Esophagus muscularis mucosa (tissue), 4 donors: ENCODE measurements at places on chromosomes 6 and 20.

DNA sequence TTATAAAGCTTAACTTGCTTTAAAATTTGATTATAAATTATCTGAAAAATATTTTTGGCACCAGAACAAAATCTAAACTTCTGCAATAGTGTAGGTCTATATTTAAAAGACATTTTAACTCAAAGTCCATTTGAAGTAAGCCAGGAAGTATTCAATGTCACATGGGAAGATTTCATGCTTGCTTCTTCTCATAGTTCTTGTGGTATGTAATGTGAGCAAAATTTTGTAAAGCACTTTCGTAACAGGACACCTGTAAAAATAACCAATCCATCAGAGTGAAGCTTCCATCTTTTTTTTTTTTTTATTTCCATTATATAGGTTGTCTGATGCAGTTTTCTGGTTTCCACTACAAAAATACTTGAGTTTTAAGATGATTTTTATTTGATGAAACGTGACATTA lies 386.1 kb downstream of the LAMA2 start:
- DNase-seq = no peak
- H3K4me3 ChIP-seq = no peak overlapping the region
- no peaks in the 10 kb centered on the region for H3K4me1 ChIP-seq
- H3K27me3 ChIP-seq = no peaks in the 10 kb centered on the region
- H3K36me3 ChIP-seq = no peaks in the 10 kb centered on the region

- DNase-seq = no peak
- H3K4me3 ChIP-seq = peak overlapping the region; percentile 44
These were observed 13.2 kb downstream of the SYTL3 start for GRCh38 chr6:158662954-158663624.

DNA sequence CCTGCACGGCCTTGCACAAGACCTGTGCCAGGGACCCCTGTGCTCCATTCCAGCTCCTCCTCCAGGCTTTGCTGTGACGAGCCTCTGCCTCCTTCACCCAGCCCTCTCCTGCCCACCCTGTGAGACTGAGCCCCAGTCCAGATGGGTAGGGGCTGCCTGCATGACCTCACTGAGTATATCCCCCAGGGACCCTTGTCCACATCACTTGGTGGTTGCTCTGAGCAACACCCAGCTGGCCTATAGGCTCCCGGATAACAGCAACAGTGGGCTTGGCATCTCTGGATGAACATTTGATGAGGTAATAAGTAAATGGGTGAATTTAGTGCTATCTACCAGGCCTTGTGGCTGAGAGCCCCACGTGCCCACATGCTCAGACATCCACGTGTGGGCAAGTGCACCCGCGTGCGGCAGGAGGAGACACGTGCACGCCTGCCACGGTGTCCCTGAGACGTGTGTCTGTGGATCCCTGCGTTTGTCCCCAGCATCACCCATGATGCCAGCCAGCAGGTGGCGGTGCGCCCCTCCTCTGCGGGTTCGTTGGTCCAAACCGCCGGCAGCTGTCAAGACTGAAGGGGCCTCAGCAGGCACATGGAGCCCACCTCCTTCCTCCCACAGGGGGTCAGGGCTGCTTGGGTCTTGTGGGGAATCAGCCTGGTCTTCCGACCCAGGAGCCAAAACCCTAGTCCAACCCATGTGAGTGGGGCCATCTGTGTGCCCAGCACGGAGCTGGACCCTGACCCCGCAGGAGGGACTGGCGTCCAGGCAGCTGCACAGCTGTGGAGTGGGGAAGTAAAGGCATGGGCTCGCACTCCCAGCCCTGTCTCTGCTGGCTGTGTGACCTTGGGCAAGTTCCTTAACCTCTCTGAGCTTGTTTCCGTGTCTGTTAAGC lies 45.9 kb downstream of the FGD2 start:
- H3K4me1 ChIP-seq = peaks cover 17% of the 10 kb centered on the region
- no peaks in the 10 kb centered on the region for H3K27me3 ChIP-seq
- peak; percentile 96 for DNase-seq
- no peak overlapping the region for H3K4me3 ChIP-seq
- H3K36me3 ChIP-seq = no peaks in the 10 kb centered on the region
- no peak overlapping the region for H3K27ac ChIP-seq

DNA sequence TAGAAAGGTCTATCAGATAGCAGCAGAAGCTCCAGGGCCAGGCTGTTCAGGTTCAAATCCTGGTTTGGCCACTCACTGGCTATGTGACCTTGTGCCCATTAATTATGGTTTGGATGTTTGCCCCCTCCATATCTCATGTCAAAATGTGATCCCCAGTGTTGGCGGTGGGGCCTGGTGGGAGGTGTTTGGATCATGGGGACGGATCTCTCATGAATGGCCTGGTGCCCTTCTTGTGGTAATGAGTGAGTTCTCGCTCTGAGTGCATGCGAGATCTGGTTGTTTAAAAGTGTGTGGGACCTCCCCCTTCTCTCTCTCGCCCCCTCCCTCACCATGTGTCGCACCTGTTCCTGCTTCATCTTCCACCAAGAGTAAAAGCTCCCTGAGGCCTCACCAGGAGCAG lies 240.9 kb downstream of the LRFN2 start:
- H3K4me3 ChIP-seq = no peak overlapping the region
- DNase-seq = peak; percentile 45
- no peak overlapping the region for H3K27ac ChIP-seq
- H3K4me1 ChIP-seq = no peaks in the 10 kb centered on the region

GRCh38 chr6:99613409-99613704 lies 6.7 kb downstream of the PRDM13 start:
- H3K4me3 ChIP-seq = peak overlapping the region; percentile 61
- no peak for DNase-seq
- H3K36me3 ChIP-seq = no peaks in the 10 kb centered on the region
- peaks cover 21% of the 10 kb centered on the region for H3K4me1 ChIP-seq

DNA sequence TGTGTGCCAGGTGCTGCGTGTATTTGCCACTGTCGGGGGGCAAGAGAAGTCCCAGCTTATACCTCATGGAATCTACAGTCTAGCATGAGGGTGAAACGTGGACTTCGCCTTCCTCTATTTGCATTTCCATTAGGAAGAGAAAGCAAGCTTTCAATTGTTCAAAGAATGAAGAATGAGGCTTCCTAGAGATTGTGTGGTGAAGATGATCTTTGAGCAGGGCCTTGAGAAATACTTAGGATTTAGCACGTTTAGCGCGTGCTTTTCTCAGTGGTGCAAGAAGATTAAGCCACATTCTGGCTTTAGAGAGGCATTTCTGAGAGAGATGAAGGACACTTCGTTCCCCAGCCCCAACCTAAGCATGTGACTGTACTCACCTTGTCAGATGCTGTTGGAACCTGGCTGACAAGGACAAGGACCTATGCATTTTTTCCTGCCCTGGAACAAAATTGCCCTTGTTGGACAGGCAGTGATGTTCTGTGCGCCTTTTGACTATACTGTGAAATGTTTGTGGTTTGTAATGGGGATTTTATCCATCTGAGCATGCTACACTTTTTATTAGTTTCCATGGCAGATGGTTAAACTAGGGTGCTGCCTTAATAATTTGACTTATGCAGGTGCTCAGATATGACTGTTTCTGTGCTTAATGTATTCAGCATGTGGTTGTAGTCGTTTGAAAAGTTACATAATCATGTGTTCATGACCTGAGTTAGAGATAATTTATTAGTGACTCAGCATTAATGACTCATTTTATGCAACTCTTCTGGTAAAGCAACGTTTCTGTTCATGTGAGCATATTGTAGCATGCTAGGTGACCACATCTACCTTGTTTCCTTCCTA lies 10.7 kb downstream of the TULP4 start:
- no peaks in the 10 kb centered on the region for H3K27me3 ChIP-seq
- H3K4me1 ChIP-seq = peaks cover 38% of the 10 kb centered on the region
- no peak for DNase-seq
- H3K4me3 ChIP-seq = no peak overlapping the region
- H3K36me3 ChIP-seq = no peaks in the 10 kb centered on the region
- H3K27ac ChIP-seq = no peak overlapping the region

GRCh38 chr20:58908221-58908620 lies 55.7 kb downstream of the GNAS start:
- H3K27me3 ChIP-seq = no peaks in the 10 kb centered on the region
- H3K36me3 ChIP-seq = peaks cover 76% of the 10 kb centered on the region
- H3K4me3 ChIP-seq = no peak overlapping the region
- H3K4me1 ChIP-seq = peaks cover 50% of the 10 kb centered on the region
- DNase-seq = no peak

DNA sequence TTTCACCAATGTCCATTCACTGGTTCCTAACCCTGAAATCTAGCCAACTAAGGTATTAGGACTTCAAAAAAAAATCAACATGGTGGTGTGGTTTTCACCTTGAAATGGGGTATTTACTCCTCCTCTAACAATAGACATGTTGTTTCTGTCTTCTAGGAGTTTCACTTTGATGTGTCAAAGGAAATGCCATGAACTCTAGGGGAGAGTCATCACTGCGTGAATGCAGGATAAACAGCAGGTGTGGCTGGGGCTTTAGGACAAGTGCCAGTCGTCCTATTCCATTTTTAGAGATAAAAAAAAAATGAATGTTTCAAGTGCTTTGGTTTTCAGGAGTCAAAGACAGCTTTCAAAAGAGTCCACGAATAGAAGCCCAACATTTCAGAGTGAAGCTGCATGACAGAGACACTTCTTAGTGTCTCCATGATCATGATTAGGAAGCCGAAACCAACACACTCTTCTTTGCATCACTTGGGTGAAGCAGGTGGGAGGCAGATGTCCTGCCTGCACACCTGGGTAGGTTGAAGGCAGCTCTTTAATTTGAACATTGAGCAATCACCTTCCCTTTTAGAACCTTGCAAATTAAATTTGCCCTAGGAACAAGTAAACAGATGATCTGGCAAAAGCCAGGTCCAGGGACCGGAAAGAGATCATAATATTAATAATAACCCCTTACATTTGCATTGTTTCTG lies 328.5 kb upstream of the PRDM1 start:
- no peaks in the 10 kb centered on the region for H3K36me3 ChIP-seq
- no peak overlapping the region for H3K27ac ChIP-seq
- no peak for DNase-seq
- no peak overlapping the region for H3K4me3 ChIP-seq
- H3K27me3 ChIP-seq = no peaks in the 10 kb centered on the region
- peaks cover 7% of the 10 kb centered on the region for H3K4me1 ChIP-seq

DNA sequence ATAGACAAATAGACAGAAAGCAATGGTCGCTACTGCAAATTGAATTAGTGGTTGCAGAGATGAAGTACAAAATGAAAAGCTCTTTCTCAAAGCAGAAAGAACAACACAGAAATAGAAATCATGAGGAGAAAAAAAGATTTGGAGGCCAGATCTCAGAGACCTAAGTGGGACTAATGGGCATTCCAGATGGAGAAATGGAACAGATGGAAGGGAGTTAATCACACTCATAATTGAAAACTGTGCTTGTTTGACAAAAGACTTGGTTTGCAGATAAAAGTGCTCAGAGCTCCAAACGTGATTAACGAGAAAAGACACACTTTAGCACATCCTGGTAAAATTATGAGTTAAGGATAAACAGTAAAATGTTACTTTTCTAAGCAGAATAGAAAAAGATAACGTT lies 58.1 kb upstream of the SNRPB2 start:
- no peak overlapping the region for H3K4me3 ChIP-seq
- H3K4me1 ChIP-seq = no peaks in the 10 kb centered on the region
- H3K27me3 ChIP-seq = no peaks in the 10 kb centered on the region
- H3K27ac ChIP-seq = no peak overlapping the region
- DNase-seq = no peak
- H3K36me3 ChIP-seq = no peaks in the 10 kb centered on the region

GRCh38 chr6:116012471-116012949 lies 48.2 kb downstream of the FRK start:
- H3K4me3 ChIP-seq = no peak overlapping the region
- H3K27me3 ChIP-seq = no peaks in the 10 kb centered on the region
- no peaks in the 10 kb centered on the region for H3K36me3 ChIP-seq
- no peak overlapping the region for H3K27ac ChIP-seq
- no peak for DNase-seq
- peaks cover 30% of the 10 kb centered on the region for H3K4me1 ChIP-seq

DNA sequence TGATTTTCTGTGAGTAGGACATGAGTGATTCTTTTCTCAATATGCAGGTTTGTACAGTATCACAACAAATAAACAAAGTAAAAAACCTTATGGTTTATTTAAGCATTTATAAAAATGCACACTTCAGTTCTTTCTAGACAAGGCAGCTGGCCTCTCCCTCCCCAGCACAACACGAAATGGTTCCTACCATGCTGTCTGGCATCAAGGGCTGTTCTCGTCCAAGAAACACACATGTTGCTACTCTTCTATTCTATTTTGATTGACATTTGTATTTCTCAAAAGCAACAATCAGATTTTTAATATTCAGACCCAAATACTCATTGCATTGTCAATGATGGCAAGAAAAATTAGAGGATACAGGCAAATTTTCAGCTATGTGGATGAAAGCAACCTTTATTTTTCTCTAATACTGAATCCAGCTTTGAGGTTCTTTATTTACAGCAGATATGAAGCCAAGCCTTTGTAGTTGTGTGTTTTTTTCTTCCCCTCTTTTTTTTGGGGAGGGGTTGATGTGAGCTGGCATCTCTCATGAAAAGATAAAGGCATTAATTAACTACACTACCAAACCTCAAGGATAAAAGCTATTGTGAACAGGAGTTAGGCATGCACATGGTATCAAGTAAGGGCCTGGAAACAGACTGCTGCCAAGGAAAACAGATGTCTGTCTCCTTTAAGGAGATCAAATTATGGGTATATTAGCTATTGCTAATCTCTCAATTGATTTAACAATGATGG lies 96.4 kb upstream of the PREP start:
- H3K36me3 ChIP-seq = no peaks in the 10 kb centered on the region
- DNase-seq = no peak
- H3K27ac ChIP-seq = no peak overlapping the region
- no peak overlapping the region for H3K4me3 ChIP-seq
- H3K4me1 ChIP-seq = peaks cover 2% of the 10 kb centered on the region

DNA sequence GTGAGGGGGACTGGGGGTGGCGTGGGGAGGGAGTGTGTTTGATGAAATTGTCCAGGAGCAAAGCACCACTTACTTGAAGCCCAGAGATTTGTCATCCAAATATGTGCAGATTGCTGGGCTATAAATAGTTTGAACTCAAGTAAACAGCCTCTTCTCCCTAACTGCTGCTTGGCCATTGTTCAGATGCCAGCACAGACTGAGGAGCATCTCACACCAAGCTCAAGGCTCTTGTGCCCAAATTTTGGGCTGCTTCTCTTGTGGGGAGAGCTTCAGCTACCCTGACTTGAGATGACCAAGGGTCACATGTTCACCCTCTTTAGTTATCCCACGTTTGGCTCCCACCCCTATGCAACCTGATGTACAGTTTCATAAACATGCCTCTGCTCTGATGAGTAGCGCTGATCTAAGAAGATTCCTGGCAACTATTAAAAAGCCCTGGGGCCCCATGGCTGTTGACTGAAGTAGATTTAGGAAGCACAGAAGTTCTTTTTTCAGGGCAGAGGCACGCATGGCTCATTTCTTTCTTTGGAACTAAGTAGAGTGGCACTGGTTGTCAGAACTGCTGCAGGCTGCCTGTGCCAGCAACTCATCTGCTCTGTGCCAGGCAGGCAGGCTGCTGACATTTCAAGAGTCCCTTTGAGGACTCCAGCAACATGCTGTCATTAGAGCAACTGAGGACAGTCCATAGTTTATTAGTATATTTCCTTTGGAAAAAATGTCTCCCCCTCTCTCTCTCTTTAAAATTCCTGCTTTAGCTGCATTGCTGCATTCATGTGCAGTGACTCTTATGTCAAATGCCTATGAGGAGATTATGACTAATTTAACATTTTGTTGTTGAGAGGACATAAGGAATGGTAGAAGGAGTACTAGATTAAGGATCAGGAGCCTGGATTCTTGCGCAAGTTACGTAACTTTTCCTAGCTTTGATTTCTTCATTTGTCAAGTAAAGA lies 9.6 kb upstream of the PKIG start:
- no peak for DNase-seq
- H3K4me3 ChIP-seq = peak overlapping the region; percentile 11
- no peaks in the 10 kb centered on the region for H3K36me3 ChIP-seq

- no peaks in the 10 kb centered on the region for H3K27me3 ChIP-seq
- no peak overlapping the region for H3K4me3 ChIP-seq
- H3K36me3 ChIP-seq = peaks cover 58% of the 10 kb centered on the region
- peak overlapping the region; percentile 94 for H3K27ac ChIP-seq
- peaks cover 52% of the 10 kb centered on the region for H3K4me1 ChIP-seq
- DNase-seq = no peak
These were observed 9.0 kb downstream of the ADISSP start for GRCh38 chr20:3758566-3758965.
